ENCODE measurements at places on chromosomes 1 and 21.
A peak's percentile ranks its signal among the peaks of the same experiment; 100 is the strongest.

DNA sequence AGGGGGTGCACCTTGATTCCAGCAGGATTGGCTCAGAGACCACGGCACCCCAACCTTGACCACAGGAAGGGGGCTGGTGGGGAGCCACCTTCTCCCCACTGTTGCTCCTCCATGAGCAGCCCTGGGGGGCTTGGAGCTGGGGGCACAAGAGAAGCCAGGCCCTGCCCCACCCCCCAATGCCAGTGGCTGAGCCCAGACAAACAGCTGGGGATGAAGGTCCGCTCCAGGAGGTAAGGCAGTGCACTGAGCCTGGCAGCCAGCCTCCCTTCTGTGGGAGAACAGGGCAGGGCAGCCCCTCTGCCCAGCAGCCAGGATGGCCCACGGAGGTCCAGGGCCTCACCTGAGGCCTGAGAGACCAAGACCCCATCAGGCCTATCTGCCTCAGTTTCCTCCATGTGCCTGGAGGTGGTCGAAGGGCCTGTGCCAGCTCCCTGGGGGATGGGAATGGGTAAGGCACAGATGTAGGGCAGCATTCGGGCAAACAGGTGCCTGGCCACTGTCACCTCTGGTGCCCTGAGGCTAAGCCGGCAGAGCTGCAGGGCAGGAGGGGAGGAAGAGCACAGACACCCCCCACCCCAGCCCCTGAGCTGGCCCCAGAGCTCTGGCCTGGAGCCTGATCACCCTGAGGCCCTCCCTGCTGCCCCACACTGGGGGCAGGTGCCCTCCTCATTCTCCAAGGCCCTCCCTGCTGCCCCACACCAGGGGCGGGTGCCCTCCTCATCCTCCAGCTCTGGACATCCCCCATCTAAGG is 7.1 kb downstream of the ITGB2 start:
- no peak for DNase-seq

DNA sequence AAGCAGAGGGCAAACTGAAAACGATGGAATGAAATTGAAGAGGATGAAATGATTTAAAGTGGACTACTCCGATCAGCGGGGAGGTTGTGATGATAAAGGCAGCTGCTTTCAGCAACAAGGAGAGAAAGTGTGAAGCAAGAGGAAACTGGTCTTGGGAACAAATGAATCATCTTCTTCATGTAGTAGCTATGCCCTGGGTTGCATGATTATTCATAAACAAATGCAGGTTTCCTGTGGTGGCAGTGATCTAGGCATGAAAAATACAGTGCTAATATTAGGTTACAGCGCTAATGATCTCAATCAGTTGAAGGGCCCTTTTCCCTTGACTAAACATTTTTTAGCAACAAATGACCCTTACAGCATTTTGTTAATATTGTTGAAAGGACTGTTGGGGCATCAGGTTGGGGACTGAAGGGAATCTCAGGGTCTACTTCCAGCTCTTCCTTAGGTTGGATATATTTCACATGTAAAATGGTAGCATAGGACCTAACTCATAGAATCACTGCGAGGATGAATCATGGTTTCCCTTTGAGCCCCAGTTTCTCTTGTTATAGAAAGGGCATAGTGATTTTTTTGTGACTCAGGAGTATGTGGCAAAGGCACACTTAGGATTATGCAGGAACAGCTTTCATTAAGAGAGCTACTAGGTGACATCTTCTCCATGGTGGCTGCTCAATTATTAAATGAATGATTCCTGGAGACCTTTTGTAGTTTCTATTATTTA is 1.9 kb upstream of the ZFYVE9 start:
- DNase-seq, result no peak

DNA sequence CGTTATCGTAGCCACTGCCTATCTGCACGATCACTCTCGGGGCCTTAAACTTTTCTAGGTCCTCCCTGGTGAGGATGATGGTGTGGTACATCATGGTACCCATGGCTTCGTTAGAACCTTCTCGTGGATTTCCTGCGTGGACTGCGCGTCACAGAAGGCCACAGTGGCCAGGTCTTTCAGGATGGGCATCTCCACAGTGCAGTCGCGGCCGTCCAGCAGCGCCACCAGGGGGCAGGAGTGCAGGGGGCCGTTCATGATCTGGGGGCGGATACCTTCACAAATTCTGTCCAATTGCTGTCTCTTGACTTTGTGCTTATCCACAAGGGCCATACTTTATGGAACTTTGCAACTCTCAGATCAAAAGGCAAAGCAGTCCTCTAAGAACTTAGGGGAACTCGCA is 69.6 kb downstream of the WLS start:
- no peak for DNase-seq

GRCh38 chr21:42835211-42835610 is 44.1 kb downstream of the WDR4 start:
- no peak for DNase-seq

- peak; percentile 68 for DNase-seq
Observed at GRCh38 chr1:21573971-21574465, 64.8 kb downstream of the ALPL start.

DNA sequence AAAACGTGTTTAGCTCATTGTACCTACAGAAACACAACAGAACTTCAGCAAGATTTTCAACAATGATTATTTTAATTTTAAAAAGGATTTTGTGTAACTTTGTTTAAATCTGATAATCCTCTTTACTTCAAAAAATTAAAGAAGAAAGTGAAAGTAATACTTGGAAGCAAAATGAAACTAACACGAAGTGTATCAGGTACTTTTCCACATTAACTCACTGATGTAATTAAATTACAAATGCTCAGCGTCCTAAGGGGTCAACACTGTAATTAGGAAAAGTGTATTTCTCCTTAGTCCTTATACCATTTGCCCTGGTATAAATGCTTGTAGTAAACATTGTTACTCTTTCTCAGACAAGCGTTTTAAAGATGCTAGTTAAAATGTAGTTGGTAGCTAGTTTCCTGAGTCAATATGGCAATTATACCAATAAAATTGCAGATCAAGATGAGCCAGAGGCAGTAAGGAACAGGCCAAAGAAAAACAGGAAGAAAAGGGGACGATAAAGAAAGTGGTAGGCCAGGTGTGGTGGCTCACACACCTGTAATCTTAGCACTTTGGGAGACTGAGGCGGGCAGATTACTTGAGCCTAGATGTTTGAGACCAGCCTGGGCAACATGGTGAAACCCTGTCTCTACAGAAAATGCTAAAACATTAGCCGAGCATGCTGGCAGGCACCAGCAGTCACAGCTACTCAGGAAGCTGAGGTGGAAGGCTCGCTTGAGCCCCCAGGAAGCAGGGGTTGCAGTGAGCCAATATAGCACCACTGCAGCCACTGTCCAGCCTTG is 553.0 kb downstream of the SMYD3 start:
- DNase-seq, result no peak

DNA sequence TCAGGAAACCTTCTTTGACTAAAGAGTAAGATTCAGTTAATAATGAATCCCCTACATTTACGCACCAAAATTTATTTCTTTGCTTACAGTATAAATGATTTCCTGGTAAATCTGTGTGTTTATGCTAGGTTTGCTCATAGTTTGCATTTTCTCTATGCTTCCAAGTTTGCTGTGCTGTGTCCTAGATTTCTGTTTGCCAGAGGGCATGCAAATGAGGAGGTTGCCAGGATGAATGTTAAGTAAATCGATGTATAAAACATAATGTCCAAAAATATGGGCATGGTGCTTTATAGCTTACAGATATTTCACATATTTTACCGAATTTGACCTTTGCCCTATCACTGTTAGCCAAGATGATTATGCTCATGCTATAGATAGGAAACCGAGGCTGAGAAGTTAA is 63.8 kb downstream of the TBX19 start:
- no peak for DNase-seq

- DNase-seq, result no peak
Observed at GRCh38 chr1:20992322-20993056, 184.2 kb downstream of the EIF4G3 start.

DNA sequence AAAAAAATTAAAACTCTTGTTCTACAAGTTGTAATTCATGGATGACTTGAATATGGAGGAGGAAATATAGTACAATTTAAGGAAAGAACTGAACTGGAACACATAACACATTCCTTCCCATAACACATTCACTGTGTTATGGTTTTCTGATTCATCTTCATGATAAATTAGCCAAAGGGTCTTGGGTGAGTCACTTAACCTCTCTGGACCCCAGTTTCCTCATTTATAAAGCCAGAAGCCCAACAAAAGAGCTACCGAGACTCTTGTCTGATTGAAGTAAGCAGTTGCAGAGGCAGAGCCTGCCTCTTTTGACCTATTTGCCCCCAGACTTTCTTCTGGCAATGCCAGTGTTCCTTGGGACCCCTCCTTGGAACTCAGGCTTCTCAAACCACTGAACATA is 161.9 kb upstream of the KCTD3 start:
- DNase-seq, result no peak

DNA sequence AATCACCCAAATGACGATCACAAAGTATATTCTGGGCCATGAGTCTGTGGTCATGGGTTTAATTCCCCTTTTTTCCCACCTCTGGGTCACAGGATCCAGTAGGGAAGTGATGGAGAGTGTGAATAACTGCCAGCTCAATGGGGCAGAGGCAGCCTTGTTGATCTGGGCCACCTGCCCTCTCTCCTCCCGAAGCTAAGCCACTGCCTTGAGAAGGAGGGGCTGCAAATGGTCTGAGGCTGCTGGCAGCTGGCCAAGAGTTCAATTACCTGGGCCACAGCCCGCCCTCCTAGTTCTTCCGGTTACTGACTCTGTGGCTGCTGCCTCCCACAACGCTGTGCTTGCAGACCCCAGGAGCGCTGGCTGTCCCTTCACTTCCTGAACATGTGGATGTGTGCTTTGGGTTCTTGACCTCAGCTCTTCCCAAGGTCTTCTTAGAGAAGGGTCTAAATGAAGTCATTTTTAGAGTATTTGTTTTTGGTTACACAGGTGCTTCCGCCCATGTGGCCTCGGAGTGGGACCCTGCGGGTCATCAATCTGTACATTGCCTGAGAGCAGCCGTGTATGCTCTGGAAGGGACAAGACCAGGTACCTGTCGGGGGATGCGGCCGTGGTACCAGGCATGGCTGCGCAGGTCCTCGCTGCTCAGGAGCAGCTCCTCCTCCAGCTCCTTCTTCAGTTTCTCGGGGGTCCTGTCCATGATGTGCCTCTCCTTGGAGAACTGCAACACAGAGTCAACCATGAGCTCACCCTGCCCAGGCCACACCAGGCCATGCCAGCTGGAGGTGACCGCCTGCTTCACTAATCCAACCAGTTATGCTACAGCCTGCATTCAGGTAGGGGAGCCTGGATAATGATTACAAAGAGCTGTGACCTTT is 89.7 kb downstream of the BCAR3 start:
- peak; percentile 66 for DNase-seq

GRCh38 chr1:185157599-185158412 is 839 bp downstream of the SWT1 start:
- DNase-seq, result no peak

Measured in PC-9 (cell line).